ENCODE measurements at places on chromosomes 6 and 20. TPM values are rescaled to one million over a fixed set of nuclear protein-coding genes. Genes with fewer than 3 reads are reported as not detected.

PNPLA1 gene
- total RNA-seq, result not detected

MLN gene
- not detected for total RNA-seq

WFDC10B gene
- total RNA-seq, result not detected

GRCh38 chr6:75188221-75188925 is 17.5 kb downstream of the COL12A1 start:
- no peak for DNase-seq

GRCh38 chr6:108080010-108080780 is 5.7 kb upstream of the OSTM1 start:
- no peak for DNase-seq

DNA sequence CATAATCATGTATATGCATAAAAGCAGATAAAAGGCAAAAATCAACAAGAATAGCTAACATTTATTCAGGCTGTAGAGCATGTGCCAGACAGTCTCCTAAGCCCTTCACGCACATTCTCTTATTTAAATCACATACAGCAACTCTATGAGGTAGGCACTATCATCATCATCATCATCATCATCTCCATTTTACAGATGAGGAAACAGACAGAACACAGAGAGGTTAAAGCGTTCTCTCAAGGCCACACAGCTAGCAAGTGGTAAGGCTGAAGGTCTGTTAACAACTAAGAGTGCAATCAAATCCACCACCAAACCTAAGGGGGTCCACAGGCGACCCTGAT is 857 bp upstream of the PLEKHG1 start:
- DNase-seq, result no peak

DNA sequence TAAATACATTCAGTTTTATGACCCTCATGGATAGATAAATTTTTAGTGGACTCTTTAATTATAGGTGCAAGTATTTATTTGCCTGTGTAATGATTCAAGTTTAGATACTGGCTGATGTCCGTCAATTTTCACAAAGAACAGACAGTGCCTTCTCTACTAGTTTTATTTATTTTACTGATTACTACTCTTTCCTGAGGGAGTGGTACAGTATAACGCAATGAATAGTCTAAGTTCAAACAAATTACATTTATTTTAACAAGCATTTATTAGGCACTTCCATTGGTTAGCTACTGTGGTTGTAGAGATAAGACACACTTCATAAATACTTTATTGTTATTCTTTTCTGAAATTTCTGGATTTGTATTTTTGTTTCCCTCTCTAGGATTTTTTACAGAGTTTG is 74.3 kb downstream of the ADGRG6 start:
- no peak for DNase-seq

All from thyroid gland (tissue), 4 donors.